ENCODE measurements at places on chromosomes 11 and 22.

GRCh38 chr11:111329306-111330204 lies 31.2 kb downstream of the POU2AF3 start:
- DNase-seq: no peak

GRCh38 chr11:121153472-121153871 lies 52.4 kb downstream of the TECTA start:
- DNase-seq: no peak

- DNase-seq: no peak
Measured at GRCh38 chr11:125987066-125987641, 41.3 kb downstream of the VSIG10L2 start.

DNA sequence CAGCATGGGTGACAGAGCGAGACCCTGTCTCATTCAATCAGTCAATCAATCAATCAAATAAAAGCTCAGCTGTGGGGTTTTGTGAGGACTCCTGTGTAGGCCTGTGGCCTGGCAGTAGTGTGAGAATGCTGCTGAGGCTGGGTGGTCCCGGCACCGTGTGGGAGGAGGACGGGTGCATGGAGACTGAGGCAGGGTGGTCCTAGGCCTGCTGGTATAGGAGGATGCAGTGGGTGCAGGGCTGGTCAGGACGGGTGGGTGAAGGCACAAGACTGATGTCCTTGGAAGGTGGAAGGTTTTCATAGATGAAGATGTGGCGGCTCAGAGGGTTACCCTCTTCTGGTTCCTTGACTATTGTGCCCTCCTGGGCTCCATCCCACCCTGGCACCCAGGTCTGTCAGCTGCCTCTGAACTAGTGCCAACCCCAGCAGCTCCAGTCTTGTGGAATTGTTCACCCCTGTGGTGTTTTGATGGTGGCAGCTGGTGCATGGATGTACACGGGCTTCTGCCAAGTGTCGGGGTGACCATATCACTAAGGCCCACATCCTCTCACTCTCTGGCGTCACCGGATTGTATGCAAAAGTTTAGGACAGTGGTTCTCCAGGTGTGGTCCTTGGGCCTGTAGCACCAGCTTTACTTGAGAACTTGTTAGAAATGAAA lies 23.7 kb downstream of the TANGO2 start:
- no peak for DNase-seq

GRCh38 chr11:61751384-61751783 lies 1.1 kb upstream of the MYRF start:
- no peak for DNase-seq

GRCh38 chr11:49432242-49432848 lies 223.9 kb upstream of the FOLH1 start:
- no peak for DNase-seq

- DNase-seq: peak; percentile 66
Measured at GRCh38 chr11:88179141-88179540, 3.9 kb upstream of the RAB38 start.

DNA sequence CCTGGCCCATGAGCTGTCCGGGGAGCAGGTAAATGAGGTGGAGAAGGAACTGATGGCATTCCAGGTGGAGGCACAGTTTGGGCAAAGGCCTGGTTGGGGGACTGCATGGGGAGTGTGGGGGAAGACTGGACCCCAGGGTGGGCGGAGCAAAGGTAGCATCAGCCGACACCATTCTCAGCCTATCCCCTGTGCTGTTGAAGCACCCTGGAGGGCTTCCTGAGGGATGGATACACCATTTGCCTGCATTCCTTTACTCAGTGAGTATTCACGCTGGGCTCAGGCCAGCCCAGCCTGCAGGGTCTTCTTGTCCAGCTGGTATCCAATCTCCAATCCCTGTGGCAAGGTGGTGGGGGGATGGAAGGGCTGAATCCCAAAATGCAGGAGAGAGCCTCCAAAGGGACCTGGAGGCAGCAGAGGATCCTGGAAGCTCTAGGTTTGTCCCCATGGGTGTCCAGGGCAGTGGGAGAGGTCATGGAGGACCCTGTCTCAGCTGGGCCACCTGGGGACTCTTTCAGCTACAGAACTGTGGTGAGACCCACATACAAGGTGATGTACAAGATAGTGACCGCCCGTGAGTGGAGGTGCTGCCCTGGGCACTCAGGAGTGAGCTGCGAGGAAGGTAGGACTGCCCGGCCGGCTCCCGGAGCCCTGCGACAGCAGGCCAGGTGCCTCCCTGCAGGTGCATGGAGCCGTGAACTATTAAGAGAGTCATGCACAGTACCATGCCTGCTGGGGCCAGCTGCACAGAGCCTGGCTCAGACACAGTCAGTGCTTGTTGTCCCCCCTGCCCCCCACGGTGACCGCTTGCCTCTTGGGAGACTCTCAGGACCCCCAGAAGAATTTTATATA lies 9.5 kb downstream of the EMID1 start:
- DNase-seq: no peak

DNA sequence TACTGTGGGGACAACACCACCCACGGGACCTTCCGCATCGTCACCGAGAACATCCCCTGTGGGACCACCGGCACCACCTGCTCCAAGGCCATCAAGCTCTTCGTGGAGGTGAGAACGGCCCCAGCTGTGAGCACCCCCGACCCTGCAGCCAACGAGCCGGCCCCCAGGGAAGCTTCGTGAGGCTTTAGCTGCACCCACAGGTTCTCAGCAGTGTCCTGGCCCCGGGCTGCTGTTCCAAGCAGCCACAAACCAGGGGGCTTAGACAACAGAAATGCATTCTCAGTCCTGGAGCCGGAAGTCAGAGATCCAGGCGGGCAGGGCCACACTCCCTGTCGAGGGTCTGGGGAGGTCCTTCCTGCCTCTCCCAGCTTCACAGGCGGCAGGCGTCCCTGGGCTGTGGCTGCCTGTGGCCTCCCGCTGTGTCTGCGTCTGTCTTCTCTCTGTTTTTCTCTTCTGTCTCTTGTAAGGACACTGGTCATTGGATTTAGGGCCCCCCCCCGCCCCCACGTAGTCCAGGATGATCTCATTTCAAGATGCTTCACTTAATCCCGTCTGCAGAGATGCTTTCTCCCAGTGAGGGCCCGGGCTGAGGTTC lies 12.5 kb downstream of the MUC5B start:
- no peak for DNase-seq

- DNase-seq: peak; percentile 94
Measured at GRCh38 chr22:19943082-19944026, 1.7 kb upstream of the TXNRD2 start.

GRCh38 chr22:39528080-39528661 lies 4.4 kb downstream of the RPS19BP1 start:
- no peak for DNase-seq

DNA sequence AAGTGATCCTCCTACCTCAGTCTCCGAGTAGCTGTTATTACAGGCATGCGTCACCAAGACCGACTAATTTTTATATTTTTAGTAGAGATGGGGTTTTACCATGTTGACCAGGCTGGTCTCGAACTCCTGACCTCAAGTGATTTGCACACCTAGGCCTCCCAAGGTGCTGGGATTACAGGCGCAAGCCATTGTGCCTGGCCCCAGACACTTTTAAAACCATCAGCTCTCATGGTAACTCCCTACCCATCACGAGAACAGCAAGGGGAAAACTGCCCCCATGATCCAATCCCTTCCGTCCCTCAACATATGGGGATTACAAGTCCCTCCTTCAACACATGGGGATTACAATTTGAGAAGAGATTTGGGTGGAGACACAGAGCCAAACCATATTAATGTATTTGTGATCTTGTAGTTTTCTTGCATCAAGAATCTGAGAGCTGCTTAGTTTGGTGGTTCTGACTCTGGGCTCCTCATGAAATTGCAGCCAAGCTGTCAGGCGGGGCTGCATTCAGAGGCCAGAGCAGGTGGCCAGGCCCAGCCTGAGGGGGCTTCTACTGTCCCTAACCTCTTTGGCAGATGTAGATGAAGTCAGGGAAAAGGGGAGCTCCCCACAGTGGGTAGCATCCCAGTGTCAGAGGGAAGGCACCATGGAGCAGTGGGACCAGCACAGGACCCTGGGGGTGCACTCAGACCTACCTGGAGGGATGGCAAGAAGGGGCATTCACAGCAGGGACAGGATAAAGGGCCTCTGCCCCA lies 31.2 kb upstream of the PRAME start:
- DNase-seq: no peak

GRCh38 chr22:27628891-27629631 lies 172.5 kb downstream of the MN1 start:
- no peak for DNase-seq

DNA sequence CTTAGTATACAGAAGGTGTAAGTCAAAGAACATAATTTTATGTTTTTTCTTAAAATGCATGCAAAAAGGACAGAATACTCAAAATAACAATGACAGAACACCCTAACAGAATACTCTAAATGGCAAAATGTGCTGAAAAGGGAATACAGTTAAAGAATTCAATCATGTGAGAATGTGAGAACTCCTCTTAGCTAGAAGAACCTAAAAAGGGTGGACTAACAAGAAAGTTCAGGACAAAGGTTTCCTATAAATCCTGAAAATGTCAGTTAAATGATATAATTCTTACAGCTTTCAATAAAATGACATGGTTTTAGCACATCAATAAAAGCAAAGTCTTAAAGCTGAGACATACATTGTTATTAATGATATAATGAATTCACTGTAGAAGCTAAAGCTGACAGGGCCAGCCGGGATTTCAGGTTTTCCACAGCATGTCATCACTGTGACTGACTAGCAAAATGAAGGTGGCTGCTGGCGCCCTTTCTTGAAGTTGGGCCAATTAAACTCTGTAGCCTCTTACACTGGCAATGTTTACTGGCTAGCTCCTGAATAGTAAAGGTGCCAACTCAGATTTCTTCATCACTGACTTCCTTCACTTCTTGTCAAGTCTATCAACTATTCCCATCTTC lies 244.4 kb downstream of the TTC28 start:
- DNase-seq: no peak

- DNase-seq: peak; percentile 83
Measured at GRCh38 chr11:57649826-57650738, at the start of gene YPEL4. Gene YPEL4, minus strand, starts transcription at chr11:57649912. Its CDS starts 2,805 bp downstream, at chr11:57647107.

DNA sequence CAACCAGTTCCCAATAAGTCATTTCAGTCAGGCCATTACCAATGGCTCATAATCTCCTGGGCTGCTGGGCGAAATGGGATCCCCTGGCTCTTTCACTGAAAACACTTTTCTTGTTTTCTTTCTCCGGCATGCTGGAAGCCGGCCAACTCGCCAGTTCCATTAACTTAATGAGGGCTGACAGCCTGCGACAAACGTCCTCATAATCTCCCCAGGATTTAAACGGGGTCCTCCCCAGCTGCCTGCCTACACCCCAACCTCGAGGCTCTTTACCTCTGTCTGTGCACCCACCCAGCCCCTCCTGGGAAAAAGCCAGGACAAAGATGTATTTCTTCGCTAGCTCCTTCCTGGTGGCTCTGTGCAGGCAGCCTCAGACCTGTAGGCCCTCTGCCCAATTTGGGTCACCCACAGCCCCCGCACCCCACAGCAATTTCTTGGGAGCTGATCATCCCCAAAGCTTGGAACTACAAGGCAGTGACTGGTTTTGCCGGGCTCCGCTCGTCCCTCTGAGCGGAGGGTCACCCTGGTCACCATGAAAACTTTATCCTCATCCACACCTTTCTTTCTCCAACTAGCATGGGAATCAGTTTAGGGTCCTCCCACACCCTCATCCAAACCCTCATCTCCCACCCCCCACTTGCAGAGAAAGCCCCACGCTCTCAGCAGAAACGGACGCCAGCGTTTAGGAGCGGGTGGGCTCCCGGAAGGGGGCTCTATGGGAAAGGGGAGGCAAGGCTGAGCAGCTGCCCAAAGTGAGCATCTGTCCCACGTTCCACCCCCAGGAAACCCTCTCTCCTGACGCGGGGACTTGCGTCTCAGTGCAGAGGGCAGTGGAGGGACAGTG lies 51.1 kb upstream of the KCNQ1OT1 start:
- DNase-seq: no peak

GRCh38 chr11:76910620-76911414 lies 50.1 kb downstream of the ACER3 start:
- DNase-seq: peak; percentile 21

DNA sequence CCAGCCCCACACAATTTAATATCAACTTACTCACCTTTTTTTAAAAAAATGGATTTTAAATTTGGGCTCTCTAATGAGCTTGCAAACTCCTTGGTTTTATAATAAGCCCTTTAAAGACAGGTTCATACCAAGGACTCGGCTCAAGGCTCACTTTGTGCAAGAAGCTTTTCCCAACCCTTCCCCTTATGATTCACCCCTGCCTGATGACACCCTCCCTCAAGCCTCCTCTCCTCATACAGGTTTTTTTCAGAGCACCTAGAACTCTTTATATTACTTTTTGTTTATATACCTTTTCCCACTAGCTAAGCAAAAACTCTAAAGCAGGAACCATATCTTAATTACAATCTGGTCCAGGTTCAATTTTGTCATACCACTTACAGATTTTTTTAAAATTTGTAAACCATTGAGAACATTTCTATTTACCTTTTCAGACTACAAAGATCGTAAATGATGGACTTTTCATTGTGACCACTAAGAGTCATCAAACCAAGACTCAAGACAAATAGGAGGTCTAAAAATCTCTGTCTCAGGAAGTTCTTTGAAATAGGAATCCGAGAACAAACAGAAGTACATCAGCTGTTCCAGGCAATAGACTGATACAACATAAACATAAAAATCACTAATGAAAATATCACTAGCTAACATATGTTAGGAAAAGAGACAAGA lies 13.1 kb upstream of the EXPH5 start:
- DNase-seq: no peak

DNA sequence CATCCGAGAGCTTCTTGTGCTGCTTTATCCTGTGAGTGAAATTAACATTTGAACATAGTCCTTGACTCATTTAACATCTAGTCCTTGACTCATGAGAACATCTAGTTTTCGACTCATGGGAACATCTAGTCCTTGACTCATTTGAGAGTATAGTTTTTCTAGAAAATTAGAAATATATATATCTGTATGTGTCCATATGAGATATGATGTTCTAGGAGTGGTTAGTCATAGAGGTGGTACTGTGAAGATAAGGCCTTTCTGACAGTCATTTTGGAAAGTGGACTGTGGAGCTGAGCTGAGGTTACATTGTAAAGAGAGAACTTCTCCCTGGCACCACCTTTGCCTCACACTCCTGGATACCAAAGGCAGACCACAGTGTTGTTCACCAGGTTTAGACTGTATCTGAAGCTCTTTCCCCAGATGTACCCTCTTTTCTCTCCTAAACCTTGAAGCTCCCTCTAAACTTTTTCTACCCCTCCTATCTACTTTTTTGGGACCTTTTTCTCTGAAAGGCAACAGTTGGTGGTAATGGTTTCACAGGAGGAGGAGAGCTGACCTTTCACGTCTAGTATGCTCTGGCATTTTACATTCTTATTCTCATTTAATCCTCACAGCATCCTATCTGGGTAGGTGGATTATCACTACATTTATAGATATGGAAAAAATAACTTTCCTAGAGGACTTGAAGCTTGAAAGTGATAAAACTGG lies 67.2 kb downstream of the PPP2R1B start:
- no peak for DNase-seq

DNA sequence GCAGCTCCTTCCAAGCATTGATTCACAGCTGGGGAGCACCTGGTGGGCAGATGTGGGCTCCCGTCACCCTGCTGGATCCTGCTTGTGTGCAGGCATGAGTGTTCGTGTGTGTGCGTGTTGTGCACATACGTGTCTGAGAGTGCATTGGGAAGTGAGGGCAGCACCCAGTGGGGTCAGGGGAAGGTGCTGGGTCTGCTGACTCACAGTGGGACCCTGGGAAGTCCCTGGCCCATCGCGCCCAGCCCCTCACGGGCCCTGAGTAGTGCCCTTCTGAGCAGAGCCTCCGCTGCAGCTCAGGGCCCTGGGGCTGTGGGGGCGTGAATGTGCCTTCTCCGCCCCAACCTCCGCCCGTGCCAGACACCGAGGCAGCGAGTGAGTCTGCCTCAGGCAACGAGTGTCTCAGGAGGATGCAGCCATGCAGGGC lies 36.8 kb downstream of the WNT11 start:
- DNase-seq: no peak

- DNase-seq: no peak
Measured at GRCh38 chr11:44165432-44165831, 70.0 kb downstream of the EXT2 start.

All from fibroblast of skin of right quadriceps (primary cell).